MCF 10A (cell line): ENCODE measurements at places on chromosomes 3 and 15.

- DNase-seq, result no peak
These were observed 294.2 kb upstream of the TBL1XR1 start for GRCh38 chr3:177491296-177492032.

DNA sequence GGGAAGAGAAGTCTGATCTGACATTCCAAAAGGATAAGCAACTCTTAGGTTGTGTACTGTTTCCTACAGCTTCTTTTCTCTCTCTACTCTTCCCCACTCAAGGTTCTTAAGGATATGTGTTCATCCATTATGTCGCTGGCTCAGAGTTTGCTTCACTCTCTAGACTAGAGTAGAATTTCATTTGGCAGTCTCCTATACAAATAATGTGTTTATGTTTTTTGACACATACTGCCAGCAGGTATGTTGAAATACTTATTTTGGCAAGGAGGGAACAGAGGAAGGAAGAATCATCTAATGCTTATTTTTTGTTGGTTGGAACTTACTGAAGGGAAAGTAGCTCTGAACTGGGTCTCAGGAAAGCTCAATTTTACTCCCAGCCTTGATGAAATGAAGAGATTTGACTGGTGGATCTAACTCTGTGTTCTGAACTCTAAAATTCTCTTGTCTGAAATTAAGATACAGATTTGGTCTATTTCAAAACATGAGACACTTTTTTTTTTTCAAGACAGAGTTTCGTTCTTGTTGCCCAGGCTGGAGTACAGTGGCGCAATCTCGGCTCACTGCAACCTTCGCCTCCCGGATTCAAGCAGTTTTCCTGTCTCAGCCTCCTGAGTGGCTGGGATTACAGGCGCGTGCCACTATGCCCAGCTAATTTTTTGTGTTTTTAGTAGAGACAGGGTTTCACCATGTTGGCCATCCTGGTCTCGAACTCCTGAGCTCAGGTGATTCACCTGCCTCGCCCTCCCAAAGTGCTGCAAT lies 7.6 kb upstream of the EMC3 start:
- DNase-seq, result peak; percentile 93

GRCh38 chr3:154430014-154430413 lies at the start of gene GPR149:
GPR149 (minus strand) TSS chr3:154430190; CDS start chr3:154429615, 575 bp downstream.
- no peak for DNase-seq

- DNase-seq, result no peak
These were observed 47.7 kb downstream of the PDZRN3 start for GRCh38 chr3:73576999-73577461.

- no peak for DNase-seq
These were observed 15.5 kb downstream of the ZNF774 start for GRCh38 chr15:90367576-90367975.
